ENCODE measurements at places on chromosomes 2 and 18. TPM values are rescaled to one million over a fixed set of nuclear protein-coding genes. Genes with fewer than 3 reads are reported as not detected.

TP53I3 gene
- total RNA-seq, result 38.4 TPM

CYS1 gene
- 0.20 TPM for total RNA-seq

SLC5A6 gene
- total RNA-seq, result 39.8 TPM

COL4A3 gene
- total RNA-seq, result 0.34 TPM

TUBA4B gene
- not detected for total RNA-seq

IMP4 gene
- total RNA-seq, result 107 TPM

TUBA3E gene
- total RNA-seq, result not detected

MTERF4 gene
- total RNA-seq, result 15.9 TPM

REG1B gene
- total RNA-seq, result not detected

DQX1 gene
- total RNA-seq, result 2.5 TPM

NETO1 gene
- total RNA-seq, result 34.2 TPM

LAMA1 gene
- 7.5 TPM for total RNA-seq

SNX17 gene
- total RNA-seq, result 110 TPM

RPL37A gene
- 3,814 TPM for total RNA-seq

IL1F10 gene
- total RNA-seq, result not detected

ATL2 gene
- total RNA-seq, result 51.2 TPM

MAP4K3 gene
- total RNA-seq, result 16.8 TPM

GKN1 gene
- not detected for total RNA-seq

FOSL2 gene
- total RNA-seq, result 35.6 TPM

PTH2R gene
- total RNA-seq, result not detected

OTOS gene
- not detected for total RNA-seq

THADA gene
- 21.0 TPM for total RNA-seq

LHCGR gene
- total RNA-seq, result not detected

SERPINB3 gene
- total RNA-seq, result 0.88 TPM

TWIST2 gene
- total RNA-seq, result 24.1 TPM

CCDC178 gene
- not detected for total RNA-seq

GREB1L gene
- 5.3 TPM for total RNA-seq

ANXA4 gene
- 53.4 TPM for total RNA-seq

FHOD3 gene
- 12.7 TPM for total RNA-seq

TMEM87B gene
- 36.1 TPM for total RNA-seq

LYG2 gene
- total RNA-seq, result not detected

TTC39C gene
- total RNA-seq, result 15.9 TPM

ABCG5 gene
- not detected for total RNA-seq

CDK15 gene
- 0.14 TPM for total RNA-seq

TXNDC2 gene
- not detected for total RNA-seq

KCNG2 gene
- not detected for total RNA-seq

SH2D6 gene
- total RNA-seq, result 0.25 TPM

REL gene
- total RNA-seq, result 11.1 TPM

CAPN14 gene
- total RNA-seq, result 0.35 TPM

XIRP2 gene
- not detected for total RNA-seq

PJVK gene
- 2.0 TPM for total RNA-seq

UGT1A1 gene
- 0.31 TPM for total RNA-seq

DOK6 gene
- not detected for total RNA-seq

FMNL2 gene
- total RNA-seq, result 46.5 TPM

DHRS9 gene
- total RNA-seq, result not detected

MC4R gene
- not detected for total RNA-seq

DSG3 gene
- 73.1 TPM for total RNA-seq

UNC80 gene
- total RNA-seq, result under 0.01 TPM

SLC1A4 gene
- total RNA-seq, result 1.0 TPM

ACADL gene
- not detected for total RNA-seq

MYO1B gene
- 220 TPM for total RNA-seq

IMPA2 gene
- 26.1 TPM for total RNA-seq

G6PC2 gene
- not detected for total RNA-seq
